ENCODE measurements at places on chromosomes 2 and 18. TPM values are rescaled to one million over a fixed set of nuclear protein-coding genes. Genes with fewer than 3 reads are reported as not detected.

Gene SRD5A2
- 0.04 TPM for total RNA-seq

Gene LDLRAD4
- 204 TPM for total RNA-seq

Gene HOXD13
- not detected for total RNA-seq

Gene C2orf15
- 2.0 TPM for total RNA-seq

Gene CCDC141
- 0.30 TPM for total RNA-seq
